ENCODE measurements at places on chromosomes 4 and X. TPM values are rescaled to one million over a fixed set of nuclear protein-coding genes. Genes with fewer than 3 reads are reported as not detected.

The RAB33A gene
- total RNA-seq = 0.15 TPM

The PAGE2 gene
- total RNA-seq = not detected

The GCNA gene
- total RNA-seq = 3.7 TPM

The SCD5 gene
- 57.4 TPM for total RNA-seq

The LINC00632 gene
- under 0.01 TPM for total RNA-seq

The GIMD1 gene
- not detected for total RNA-seq

The COX7B2 gene
- total RNA-seq = not detected

The TEX11 gene
- 0.05 TPM for total RNA-seq

The ARHGEF6 gene
- 6.9 TPM for total RNA-seq

The RASL11B gene
- total RNA-seq = 21.2 TPM

The GPRIN3 gene
- total RNA-seq = 3.5 TPM

The ABCD1 gene
- total RNA-seq = 22.3 TPM

The PDE5A gene
- total RNA-seq = 7.6 TPM

The SMIM10 gene
- total RNA-seq = 0.99 TPM

The CENPVL2 gene
- total RNA-seq = not detected

The PHOX2B gene
- total RNA-seq = not detected

The SORBS2 gene
- 45.1 TPM for total RNA-seq

The MECP2 gene
- total RNA-seq = 16.7 TPM

The TACR3 gene
- total RNA-seq = not detected

The HSFX1 gene
- 2.2 TPM for total RNA-seq

The SMIM43 gene
- total RNA-seq = 0.30 TPM

The UGT2A3 gene
- 72.8 TPM for total RNA-seq

The TEX13B gene
- total RNA-seq = not detected

The TMPRSS11A gene
- total RNA-seq = 0.05 TPM

The CRMP1 gene
- 0.25 TPM for total RNA-seq

The GAB3 gene
- total RNA-seq = 0.87 TPM

The AMTN gene
- not detected for total RNA-seq

The SCRG1 gene
- total RNA-seq = not detected

Measured in renal cortical epithelial cell (primary cell).